ENCODE measurements at places on chromosomes 12 and 14.
A peak's percentile ranks its signal among the peaks of the same experiment; 100 is the strongest.

- DNase-seq = peak; percentile 95
Measured at GRCh38 chr12:116454950-116455447, 104.2 kb upstream of the MAP1LC3B2 start.

DNA sequence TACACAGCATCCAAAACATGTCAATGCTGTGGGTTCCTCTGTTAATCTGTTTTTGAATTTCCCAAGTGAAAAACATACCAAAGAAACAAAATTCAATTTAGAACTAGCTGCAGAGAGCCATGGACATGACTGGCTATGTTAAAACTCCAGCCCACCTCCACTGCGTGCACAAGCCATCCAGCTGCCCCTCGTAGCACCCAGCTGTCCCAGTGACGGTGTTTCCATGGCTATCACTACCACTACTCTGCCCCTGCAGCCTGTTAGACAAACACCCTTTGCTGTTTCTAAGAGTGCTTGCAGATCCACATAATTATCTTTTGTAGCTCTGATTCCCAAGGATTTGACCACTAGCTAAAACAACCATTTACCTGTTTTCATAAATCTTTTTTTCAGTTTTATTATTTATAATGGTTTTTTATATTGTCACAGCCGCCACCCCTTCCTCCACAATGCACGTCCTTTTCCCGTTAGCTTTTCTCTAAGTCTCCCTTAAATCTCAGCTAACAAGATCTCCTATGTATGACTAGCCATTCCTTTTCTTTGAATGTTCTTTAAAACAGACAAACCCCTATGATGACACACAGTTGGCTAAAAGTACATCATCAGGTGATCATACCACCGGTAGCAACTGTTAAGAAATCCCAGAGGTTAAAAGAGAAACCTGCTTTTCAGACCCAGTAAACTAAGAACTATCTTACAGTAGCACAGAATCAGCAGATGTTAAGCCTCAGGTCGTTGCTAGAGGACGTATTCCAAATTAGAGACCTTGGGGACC, 37.8 kb upstream of the NAA30 start:
- no peak for DNase-seq

DNA sequence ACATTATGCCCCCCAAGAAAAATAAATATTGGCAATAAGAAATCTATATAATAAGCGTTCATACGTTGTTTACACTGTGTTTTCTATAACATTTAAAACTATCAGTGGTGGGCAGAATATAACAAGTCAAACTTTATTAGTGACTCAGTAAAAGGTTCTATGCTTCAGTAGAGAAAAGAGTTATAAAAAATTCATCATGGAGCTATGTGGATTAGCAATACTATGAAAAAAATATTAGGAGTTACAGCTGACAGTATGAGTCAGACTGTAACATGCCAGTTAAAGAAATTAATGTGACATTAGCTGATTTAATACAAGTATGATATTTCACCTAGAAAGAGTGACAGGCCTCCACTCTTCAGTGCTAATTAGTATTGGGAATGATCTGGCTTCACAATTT, 125.1 kb upstream of the GARIN6 start:
- no peak for DNase-seq

DNA sequence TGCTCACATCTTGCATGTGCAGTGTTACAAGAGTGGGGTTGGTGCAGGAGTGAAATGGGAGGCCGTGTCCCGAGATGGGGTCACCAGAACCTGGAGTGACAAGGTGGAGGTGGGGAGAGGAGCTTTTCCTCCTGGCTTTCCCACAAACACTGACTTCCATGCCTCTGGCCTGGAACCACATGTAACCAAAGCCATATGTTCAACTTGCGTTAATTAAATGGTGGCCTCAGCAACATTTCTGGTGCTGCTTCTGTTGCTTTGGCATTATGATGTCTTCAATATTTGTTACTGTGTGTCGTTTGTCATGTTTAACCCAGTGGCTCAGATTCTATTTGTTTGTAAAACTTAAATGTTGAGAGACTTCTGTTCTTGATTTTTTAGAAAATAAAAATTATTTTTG, 110.2 kb downstream of the VCPKMT start:
- no peak for DNase-seq

DNA sequence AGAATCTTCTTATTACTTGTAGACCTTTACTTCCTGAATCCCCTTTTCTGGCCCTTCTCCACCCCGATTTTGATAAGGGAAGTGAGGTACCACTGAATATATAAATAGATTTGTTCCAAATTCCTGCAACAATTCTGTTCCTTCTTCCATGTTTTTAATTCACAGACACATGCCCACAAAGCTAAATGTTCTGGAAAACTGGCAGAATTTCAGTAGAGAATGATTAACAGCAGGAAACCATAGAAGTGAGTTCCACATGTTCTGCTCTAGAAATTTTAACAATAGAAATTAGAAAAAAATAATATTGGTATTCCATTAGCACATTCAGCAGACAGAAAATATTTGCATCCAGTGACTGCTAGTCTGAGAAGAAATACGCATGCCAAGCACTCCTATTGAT, 139.6 kb downstream of the SLC2A13 start:
- no peak for DNase-seq

- DNase-seq = no peak
Measured at GRCh38 chr14:70265422-70265821, 76.7 kb upstream of the SLC8A3 start.

DNA sequence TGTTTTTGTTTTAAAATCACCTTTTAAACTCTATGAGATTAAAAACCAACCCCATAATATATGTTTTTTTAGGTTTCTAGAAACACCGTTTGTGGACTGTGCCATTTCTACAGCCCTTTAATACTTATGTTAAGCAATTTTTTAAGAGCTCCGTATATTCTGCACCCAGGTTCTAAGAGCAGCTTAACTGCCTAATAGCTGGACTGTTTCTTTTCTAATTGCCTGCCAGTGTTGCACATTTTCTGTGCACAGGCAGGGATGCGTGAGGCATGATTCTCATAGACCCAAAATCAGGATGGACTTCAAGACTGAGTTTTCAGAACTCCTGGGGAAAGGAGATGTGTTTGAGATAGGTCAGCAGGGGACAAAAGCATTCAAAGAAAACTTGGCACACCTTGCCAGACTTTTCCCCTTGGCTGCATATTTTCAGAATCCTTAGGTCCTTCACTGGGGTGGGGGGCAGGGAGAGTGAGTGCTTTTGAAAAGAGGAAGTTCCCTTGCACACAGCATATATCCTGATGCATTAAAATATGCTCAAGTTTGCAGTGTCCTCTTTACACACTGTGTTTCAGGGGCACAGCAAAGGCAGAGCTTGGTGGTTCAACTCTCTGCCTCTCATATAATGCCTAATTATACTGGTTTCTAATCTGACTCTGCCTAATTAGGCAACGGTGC, 27.9 kb downstream of the TMEM30B start:
- DNase-seq = no peak

DNA sequence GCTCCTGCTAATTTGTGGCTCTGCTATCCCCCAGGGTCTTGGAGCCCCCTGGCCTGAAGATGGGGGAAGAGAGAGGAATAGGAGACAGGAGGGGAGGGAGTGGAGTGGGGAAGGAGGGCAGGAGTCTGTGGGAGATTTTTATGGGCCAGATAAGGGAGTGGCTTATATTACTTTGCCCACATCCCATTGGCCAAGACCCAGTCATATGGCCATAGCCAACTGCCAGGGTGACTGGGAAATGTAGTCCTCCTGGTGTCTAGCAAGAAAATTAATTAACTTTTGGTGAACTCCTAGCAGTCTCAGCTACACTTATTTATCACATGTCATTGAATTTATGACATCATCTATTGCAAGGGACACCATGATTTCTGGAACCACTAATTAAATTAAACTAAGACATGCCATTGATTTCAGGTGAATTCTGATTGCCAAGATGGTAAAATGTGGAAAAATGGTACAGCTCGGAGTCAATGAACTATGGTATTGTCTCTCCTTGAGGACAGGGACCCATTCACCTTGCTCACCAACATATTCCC, 50.3 kb downstream of the ESRRB start:
- DNase-seq = no peak

- no peak for DNase-seq
Measured at GRCh38 chr12:80192087-80192486, 92.8 kb downstream of the OTOGL start.

GRCh38 chr12:64187370-64187769, 34.7 kb downstream of the KICS2 start:
- peak; percentile 20 for DNase-seq

DNA sequence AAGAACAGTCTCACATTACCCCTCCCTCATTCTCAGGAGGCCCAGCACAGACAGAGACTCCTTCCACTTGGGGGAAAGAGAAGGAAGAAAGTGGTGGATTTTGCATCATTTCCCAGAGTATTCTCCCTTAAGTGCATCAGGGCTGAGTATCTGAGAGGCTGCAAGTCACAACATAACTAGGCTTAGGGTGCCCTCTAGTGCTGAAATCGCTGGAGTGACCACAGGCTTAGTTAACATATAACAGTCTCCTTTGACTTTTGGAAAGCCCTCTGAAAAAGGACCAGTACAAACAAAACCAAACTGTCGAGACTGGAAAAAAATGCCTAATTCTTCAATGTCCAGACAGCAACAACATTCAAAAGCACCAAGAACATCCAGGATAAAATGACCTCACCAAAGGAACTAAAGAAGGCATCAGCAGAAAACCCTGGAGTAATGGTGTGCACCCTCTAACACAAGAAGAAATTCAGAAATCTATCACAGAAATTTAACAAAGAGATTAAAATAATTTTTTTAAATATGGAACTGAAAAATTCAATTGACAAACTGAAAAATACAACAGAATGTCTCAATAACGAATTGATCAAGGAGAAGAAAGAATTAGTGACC, 412.3 kb downstream of the RPS29 start:
- DNase-seq = peak; percentile 82

DNA sequence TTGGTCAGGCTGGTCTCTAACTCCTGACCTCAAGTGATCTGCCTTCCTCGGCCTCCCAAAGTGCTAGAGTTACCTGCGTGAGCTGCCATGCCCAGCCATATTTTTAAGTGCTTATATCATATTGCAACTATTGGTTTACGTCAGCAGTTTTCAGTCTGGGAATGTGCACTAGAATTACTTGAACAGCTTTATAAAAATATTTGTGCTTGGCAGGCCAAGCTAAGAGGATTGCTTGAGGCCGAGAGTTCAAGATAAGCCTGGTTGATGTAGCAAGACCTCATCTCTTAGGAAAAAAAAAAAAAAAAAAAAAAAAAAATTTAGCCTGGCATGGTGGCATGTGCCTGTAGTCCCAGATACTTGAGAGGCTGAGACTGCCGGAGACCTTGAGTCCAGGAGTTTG, 17.1 kb downstream of the KIAA0586 start:
- DNase-seq = no peak
